Heart left ventricle (tissue), 16 donors: ENCODE measurements at places on chromosomes 4 and X.

- no peak for DNase-seq
Measured at GRCh38 chr4:145635630-145636029, 16.4 kb downstream of the MMAA start.

- DNase-seq, result peak; percentile 32
Measured at GRCh38 chrX:56248492-56248891, 16.3 kb downstream of the KLF8 start.

DNA sequence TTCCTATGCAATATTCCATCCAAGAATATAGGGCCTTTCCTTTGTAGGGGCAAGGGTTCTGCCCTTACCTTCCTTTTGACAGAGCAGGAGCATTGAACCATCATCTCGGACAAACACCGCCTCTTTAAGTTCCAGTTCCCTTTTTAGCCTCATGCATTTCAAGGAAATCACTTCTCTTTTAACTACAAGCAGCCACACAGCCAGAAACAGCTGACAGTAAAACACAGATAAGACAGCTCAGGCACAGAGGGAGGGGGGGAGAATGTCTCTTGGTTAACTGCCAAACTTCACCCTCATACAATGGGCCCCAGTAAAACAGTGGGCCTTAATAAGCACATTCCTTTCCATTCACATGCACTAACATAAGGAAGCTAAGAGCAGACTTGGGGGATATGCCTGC is 648.3 kb downstream of the GABRG1 start:
- DNase-seq, result no peak

DNA sequence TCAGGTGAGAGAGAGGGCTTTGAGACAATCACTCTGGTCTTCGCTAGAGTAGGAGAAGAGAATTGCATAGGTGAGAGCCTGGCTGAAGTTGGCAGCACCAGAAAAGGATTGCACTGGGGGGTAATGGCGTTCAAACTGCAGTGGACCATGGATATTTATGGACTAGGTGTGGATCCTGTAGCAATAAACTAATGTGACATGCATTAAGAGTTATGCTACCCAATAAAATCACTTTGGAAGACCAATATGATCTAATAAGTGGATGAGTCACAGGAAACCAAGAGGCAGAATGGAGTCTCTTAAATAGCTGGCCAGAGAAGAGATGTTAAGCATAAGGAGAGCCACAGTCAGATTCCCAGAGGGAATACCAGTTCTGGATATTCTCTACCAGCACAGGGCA is 259.8 kb downstream of the FBXO8 start:
- DNase-seq, result no peak

GRCh38 chr4:149999485-150000074 is 78.7 kb upstream of the DCLK2 start:
- DNase-seq, result peak; percentile 32

DNA sequence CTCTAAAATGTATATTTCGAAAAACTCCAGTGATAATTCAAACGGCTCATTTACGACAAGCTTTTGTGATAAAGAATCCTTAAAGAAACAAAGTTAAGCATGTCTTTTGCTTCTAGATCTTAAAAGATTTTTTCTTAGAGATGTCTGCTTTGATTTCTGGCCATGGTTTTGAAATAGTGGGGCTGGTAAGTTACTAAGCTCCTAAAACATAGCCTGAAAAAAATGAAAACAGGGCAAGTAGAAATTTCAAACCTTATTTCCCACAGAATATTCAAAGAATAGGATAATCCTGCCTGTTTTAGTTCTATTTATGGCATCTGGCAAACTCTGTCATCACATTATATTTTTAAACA is 318.3 kb downstream of the ARHGAP24 start:
- DNase-seq, result no peak

GRCh38 chr4:172721659-172722058 is 447.0 kb upstream of the GALNT7 start:
- DNase-seq, result no peak

GRCh38 chr4:74066232-74066631 is 27.7 kb upstream of the CXCL3 start:
- DNase-seq, result no peak

DNA sequence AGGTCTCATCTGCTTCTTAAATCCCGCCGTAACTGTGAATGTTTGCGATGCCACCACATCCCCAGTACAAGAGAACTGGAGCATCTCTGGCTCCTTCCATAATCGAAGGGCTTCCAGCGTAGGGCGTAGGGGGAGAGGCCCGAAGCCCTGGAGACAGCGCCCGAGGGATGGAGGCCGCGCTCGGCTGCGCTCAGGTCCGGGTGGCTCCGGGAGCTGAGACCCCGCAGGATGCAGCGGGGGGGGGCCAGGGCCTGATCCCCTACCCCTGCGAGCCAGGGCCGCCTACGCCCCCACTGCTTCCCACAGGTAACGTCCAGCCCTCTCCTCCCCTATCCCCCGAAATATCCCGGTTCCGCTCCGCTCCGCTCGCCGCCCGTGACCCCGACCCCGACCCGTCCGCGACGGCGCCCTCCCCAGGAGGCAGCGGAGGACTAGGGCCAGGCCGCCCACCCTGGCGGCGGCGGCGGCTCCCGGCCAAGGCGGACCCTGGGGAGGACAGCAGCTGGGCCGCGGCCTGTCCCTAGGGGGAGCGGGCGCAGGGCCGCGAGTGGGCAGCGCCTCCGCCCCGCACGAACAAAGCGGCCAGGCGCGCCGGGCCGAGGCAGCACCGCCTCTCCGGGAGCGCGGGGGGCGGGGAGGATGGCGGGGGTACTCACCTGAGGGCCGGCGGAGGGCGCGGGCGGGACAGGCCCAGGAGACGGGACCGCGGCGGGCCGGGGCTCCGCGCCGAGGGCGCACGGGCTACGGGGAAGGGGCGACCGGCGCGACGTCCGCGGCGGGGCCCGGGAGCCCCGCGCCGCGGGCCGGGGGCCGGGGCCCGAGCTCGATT is 723 bp downstream of the WDFY3 start:
- DNase-seq, result peak; percentile 61

- no peak for DNase-seq
Measured at GRCh38 chrX:107452581-107452980, 3.1 kb downstream of the FRMPD3 start.

DNA sequence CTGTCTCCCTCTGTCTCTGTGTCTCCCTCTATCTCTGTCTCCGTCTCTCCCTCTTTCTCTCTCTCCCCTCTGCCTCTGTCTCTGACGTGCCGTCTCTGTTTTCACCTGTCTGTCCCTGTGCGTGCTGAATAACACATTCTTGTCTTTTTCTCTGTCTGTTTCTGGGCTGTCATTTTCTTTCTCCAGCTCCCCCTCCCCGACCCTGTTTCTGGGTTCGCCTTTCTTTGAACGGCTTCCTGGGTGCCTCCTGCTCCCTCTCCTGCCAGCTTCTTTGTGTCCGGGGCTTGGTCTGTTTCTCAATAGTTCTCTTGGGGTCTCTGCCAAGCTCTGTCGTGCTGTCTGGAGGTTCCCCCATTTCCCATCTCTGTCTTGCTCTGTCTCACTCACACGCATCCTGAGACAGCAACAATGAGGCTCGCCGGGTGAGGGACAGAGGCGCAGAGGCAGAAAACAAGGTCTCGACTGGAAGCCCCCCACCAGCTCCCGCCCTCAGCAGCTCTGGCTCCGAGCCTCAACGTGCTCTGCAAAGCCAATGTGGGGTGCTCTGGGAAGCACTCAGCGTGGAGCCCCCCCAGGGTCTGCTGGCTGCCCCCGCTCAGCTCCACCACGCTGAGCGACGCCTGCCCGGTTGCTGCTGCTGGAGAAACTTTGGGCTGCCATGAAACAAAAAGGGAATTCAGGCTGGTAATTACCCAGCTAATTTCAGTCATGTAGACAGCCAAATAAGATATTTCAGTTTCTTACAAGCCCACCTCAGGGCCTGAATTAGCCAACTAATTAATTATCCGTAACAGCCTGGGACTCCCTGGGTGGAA is 3.4 kb downstream of the CPLX1 start:
- DNase-seq, result no peak

DNA sequence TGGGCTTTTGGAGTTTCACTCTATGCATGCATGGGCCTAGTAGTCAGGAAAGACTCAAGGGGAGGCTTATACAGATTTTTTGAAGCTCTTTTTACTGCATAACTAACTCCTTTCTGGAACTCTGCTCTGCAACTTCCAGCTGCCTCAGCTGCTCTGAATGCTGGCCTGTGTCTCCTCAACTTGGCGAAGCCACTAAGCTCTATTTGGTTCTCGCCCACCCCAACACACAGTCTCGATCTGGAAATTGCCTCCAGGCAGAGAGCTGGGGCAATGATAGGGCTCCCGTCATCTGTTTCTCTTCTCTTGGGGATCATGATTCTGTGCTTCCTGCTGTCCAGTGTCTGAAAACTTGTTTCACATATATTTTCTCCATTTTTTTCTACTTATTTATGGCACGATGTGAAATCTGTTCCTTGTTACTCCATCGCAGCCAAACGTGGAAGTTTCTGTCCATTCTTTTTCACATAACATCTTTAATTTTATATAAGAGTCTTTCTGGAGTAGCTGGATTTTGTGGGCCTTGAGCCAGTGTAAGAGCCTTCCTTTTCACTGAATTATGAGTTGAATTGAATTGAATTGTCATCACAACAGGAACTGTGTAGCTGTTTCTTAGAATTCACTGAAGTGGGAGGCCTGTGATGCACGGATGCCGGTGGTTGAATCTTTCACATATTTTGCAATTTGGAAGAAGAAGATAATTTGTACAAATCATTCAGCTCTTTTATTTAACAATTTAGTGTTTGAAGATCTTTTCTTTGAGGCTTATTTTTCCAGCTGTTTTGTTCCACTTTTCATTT is 9.0 kb downstream of the ZNF275 start:
- DNase-seq, result no peak

GRCh38 chr4:168859888-168860694 is 150.0 kb downstream of the CBR4 start:
- no peak for DNase-seq

- no peak for DNase-seq
Measured at GRCh38 chr4:48188390-48188789, 54.3 kb upstream of the TXK start.

- DNase-seq, result no peak
Measured at GRCh38 chrX:22698151-22698550, 301.6 kb upstream of the DDX53 start.

DNA sequence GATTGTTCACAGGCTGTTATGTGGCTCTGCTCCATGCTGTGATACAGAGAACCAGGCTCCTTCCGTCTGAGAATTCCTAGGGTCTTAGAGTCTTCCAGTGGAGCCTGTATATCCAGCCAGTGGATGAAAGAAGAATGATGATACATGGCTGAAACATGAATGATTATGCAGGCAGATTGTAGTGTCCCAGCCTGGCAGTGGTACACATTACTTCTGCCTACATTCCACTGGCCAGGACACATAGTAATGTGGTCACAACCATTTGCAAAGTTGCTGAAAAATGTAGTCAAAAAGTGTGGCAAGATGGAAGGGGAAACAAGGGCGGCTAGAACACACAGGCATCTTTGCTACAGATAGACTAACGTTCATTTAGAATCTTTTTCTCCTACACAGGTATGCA is 4.5 kb upstream of the GBA3 start:
- no peak for DNase-seq

DNA sequence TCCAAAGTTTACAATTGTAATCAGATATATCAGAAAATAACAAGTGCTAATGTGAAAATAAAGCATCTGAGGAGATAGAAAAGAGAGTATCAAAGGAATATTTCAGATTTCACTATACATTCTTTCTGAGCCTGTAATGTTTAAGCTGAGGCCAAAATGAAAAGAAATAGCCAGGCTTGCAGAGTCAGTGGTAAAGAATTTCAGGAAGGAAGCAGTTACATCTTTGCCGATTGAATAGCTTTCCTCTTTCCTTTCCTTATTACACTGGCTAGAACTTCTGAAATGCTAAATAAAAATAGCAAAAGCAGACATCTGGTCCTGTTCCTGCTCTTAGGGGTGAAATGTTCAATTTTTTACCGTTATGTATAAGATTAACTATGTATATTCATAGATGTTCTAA is 1441.6 kb upstream of the PCDH7 start:
- no peak for DNase-seq

DNA sequence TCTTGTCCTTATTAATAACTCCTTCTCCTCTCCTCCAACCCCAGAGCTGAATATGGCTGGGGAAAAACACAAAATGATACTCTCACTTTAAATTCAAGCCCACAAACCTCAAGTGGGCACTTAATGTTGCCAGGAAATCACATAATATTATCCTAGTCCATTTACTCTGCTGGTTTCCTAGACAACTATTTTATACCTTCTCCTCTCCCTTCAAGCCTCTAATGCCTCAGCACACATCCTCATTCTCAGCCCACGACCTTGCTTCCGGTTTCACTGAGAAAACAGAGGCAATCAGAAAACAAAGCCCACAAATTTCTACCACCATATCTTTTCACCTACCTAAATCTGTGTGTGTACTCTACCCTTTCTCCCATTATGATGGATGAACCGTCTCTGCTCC is 12.1 kb upstream of the CLCN5 start:
- no peak for DNase-seq

- no peak for DNase-seq
Measured at GRCh38 chr4:170872794-170873193, 783.0 kb upstream of the AADAT start.

DNA sequence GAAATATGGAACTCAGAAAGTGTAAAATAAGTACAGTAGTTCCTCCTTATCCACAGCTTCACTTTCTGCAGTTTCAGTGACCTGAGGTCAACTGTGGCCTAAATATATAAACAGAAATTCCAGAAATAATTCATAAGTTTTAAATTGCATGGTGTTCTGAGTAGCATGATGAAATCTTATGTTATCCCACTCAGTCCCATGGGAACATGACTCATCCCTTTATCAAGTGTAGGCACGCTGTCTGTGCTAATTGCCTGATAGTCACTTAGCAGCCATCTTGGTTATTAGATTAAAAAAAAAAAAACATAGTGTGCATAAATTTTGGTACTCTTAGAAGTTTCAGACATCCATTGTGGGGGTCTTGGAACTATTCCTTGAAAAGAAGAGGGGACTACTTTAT is 983.4 kb upstream of the ADGRL3 start:
- no peak for DNase-seq

- no peak for DNase-seq
Measured at GRCh38 chrX:78316265-78316664, 11.1 kb downstream of the CYSLTR1 start.

GRCh38 chr4:76659103-76659490 is 224.1 kb downstream of the SHROOM3 start:
- DNase-seq, result no peak

GRCh38 chr4:129113919-129114318 is 18.0 kb downstream of the C4orf33 start:
- DNase-seq, result no peak

DNA sequence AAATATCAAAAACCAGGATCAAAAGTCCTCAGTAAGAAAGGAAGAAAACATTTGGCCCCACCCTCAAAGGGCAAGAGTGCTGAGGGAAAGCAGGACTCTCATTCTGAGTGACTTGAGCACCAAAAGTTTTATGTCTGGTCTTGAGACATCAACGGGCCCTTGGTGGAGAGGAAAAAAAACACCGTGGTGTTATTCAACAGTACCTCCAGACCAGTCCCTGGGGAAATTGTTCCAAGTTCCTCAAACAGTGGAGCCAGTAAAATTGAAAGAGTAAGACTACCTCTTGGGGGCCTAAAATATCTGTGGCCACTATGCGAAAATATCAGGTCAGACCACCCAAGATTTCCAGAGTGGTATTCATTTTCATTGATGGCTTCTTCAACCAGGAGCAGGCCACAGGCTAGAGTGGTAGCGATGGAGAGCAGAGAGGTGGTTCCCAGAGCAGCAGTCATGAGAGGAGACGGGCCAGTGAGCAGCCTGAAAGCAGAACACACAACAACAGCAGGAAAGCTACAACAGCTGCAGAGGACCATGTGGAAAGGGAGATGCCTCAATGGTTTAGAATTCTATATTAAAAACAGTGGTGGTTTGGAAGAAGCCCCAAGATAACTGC is 63.7 kb upstream of the RPL34 start:
- no peak for DNase-seq
